Activated naive CD8-positive, alpha-beta T cell treated with anti-CD3 and anti-CD28 coated beads for 36 hours (primary cell): ENCODE measurements at places on chromosomes 1 and 21. TPM values are rescaled to one million over a fixed set of nuclear protein-coding genes. Genes with fewer than 3 reads are reported as not detected.

- DNase-seq = no peak
These were observed 30.1 kb upstream of the ENO1 start for GRCh38 chr1:8908388-8909151.

- no peak for DNase-seq
These were observed 268.2 kb downstream of the HMCN1 start for GRCh38 chr1:186002406-186002805.

GRCh38 chr1:176445402-176445801, 17.6 kb upstream of the PAPPA2 start:
- no peak for DNase-seq

The TFF1 gene
- total RNA-seq = not detected

- DNase-seq = no peak
These were observed 55.9 kb upstream of the ARHGEF16 start for GRCh38 chr1:3398396-3399140.

The TNFSF18 gene
- total RNA-seq = not detected

The KDF1 gene
- total RNA-seq = 0.47 TPM

DNA sequence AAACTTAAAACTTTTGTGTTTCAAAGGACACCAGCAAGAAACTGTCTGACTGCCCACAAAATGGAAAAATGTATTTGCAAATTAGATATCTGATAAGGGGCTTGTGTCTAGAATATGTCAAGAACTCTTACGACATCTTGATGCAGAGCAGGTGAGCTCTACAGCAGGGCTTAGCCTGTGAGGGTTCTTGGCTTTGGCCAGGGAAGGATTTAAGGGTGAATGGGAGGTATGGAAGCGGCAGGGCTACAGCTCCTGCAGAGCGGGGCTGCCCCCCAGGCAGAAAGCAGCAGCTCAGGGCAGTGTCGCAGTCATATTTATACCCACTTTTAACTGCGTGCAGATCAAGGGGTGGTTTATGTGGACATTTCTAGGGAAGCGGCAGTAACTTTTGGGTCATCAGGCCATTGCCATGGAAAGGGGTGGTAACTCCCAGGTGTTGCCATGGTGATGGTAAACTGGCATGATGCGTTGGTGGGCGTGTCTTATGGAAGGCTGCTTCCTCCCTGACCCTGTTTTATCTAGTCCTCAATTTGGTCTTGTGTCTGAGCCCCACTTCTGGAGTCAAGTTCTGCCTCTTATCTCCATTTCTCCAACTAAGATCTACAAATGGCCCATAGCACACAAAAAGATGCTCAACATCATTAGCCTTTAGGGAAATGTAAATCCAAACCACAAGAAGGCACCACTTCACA, 23.2 kb downstream of the MORN1 start:
- DNase-seq = no peak

- no peak for DNase-seq
These were observed 160.1 kb downstream of the PTPRC start for GRCh38 chr1:198798923-198799386.

The MECR gene
- 42.7 TPM for total RNA-seq

GRCh38 chr1:236391008-236391407, 3.1 kb upstream of the EDARADD start:
- DNase-seq = no peak

The MASP2 gene
- 0.25 TPM for total RNA-seq

- peak; percentile 41 for DNase-seq
These were observed 7.8 kb upstream of the KIF14 start for GRCh38 chr1:200628223-200628881.

The CFAP107 gene
- not detected for total RNA-seq

DNA sequence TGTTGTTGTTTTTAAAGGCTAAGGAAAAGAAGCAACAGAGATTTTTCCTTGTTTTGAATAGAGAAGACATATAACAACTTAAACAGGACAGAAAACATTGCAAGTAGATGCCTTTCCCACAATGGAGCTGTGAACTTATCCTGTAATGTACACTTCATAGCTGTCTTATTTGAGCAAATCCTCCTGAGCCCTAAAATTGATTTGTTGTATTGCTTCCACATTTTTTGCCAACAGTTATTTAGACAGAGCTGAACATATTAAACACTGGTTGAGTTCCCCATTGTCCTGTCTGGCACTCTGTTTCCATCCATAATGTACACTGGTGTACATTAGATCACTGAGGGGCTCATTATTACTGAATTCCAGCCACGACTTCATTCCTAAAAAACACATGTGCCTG, 32.2 kb downstream of the CACHD1 start:
- DNase-seq = no peak

DNA sequence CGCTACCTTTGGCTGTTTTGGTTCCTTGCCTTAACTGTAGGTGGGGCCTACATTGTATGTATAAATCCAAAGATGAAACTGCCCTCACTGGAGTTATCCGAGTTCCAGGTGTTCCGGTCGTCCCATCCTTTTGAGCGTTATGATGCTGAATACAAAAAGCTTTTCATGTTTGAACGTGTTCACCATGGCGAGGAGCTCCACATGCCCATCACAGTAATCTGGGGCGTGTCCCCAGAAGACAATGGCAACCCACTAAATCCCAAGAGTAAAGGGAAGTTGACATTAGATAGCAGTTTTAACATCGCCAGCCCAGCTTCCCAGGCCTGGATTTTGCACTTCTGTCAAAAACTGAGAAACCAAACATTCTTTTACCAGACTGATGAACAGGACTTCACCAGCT, 139.5 kb downstream of the TLR5 start:
- DNase-seq = no peak
